ENCODE measurements at places on chromosomes 2 and 18.
A peak's percentile ranks its signal among the peaks of the same experiment; 100 is the strongest.

DNA sequence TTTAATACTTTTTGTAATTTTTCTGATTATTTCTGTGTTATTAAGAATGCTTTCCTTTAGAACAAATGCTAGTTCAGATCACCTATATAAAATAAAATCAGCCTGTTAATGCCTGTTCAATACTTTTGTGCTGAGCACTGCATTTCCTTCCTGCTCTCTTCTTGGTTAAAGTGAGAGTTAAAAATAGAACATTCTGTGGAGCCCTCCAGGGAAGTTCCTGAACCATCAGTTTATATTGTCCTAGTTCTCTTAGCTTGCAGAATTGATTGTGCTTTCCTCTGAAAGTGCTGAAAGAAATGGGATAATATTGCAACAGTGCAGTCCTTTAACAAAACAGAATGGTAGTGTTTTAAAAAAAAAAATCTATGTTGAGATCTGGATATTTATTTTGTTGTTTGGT, 74.6 kb upstream of the UBXN4 start:
- DNase-seq = no peak

DNA sequence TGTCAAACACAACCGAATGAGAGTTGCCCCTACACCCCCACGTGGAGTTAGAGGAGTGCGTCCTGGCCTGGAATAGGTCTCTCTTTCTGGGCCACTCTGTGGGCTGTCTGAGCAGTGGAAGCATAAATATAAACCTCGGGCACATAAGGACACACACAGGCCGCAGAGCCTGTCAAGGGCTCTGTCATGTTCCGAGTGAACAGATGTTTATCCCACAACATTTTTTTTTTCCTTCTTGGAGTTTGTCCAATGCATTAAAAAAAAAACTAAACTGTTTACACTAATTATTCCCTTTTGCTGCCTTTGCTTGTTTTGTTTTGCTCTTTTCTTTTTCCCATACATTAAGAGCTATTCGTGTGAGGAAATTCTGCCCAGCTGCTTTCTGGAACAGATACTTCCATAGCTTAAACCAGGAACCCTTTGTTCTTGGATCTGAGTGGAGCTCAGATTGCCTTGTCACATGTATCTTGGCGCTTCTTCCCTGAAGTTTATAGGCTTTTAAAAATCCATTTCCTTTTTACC, 228.3 kb upstream of the FOSL2 start:
- DNase-seq = no peak

DNA sequence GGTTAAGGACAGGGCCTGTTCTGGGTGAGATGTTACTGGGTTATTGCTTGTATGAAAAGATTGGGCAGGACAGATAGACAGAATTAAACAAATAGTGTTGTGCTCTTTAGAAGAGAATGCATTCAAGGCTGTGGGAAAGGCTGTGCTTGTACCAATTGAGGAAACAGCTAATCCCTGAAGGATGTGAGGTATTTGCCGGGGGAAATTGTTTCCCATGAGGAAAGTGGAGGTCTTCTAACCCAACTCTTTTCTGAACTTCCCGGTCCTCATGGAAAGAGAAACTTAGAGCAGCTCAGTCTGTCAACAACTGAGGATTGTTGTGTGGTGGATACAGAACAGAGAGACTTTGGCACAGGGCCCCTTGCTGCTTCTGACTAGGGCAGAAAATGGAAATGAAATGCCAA, 9.5 kb downstream of the SLC1A4 start:
- no peak for DNase-seq

DNA sequence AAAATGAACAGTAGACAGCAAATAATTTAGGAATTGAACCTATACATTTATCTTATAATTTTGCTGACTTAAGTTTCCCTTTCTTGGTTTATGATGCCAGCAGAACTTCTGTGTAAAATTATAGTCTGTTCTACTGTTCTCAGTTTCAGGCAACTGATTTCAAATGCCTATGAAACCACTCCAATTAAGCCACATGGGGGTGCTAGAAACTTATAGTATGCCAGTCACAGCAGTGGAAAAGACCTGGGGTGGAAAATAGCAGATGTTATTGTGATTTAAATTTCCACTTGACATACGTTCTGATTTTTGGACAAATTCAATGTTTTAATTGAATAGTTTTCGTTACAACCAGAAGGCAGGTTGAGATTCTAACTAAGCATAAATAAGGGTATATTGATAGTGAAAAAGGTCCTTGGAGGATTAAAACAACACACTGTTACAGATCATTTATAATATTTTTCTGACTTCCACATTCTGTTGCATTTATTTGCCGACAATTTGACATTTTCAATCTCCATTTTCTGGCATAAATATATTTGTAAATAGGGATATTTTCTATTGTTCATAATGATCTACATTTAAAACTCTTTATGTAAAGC, 61.4 kb downstream of the CPS1 start:
- peak; percentile 65 for DNase-seq

GRCh38 chr2:116378786-116379185, 1435.7 kb upstream of the DDX18 start:
- DNase-seq = no peak

GRCh38 chr18:32301976-32302743, 112.3 kb downstream of the MEP1B start:
- DNase-seq = no peak

- no peak for DNase-seq
Measured at GRCh38 chr2:69181806-69182427, 168.9 kb downstream of the ANTXR1 start.

GRCh38 chr2:100803334-100803733, 16.6 kb upstream of the NPAS2 start:
- no peak for DNase-seq

DNA sequence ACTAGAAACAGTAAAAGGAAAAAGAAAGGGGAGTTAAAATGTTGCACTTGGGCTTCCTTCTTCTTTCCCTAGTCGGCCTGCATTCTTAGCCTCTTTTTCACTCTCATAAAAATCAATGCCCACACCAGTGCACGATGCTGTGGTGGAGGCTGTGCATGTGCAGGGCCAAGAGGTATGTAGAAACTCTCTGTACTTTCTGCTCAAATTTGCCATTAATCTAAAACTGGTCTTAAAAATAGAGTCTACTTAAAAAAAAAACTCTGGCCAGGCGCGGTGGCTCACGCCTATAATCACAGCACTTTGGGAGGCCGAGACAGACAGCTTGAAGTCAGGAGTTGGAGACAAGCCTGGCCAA, 11.1 kb downstream of the TRAPPC8 start:
- DNase-seq = no peak

- peak; percentile 73 for DNase-seq
Measured at GRCh38 chr2:235779444-235779896, 285.6 kb downstream of the AGAP1 start.

- DNase-seq = no peak
Measured at GRCh38 chr2:222899413-222900181, 38.8 kb downstream of the ACSL3 start.

- no peak for DNase-seq
Measured at GRCh38 chr18:58135183-58135641, 91.2 kb downstream of the NEDD4L start.

GRCh38 chr2:178317811-178318210, 123.5 kb downstream of the OSBPL6 start:
- no peak for DNase-seq

DNA sequence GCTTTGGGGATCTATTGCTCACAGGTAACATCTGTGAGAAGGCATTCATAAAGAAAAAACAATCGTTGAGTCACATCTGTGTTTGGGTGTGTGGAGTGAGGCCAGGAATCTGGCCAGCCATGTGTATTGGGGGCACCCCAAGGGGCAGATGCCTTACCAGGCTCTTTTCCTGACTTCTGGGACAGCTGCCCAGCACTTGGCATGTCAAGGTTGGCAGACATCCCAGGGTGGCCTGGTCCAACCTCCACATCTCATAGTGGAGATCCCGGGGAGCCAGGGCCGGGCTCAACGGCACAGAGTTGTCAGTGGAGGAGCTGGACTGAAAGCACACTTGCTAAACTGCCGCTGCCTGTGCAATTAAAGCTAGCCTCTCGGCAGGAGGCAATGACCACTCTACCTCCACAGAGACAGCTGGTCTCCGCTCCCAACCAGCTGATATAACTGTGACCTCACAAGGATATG, 75.3 kb upstream of the MGAT4A start:
- DNase-seq = peak; percentile 63

DNA sequence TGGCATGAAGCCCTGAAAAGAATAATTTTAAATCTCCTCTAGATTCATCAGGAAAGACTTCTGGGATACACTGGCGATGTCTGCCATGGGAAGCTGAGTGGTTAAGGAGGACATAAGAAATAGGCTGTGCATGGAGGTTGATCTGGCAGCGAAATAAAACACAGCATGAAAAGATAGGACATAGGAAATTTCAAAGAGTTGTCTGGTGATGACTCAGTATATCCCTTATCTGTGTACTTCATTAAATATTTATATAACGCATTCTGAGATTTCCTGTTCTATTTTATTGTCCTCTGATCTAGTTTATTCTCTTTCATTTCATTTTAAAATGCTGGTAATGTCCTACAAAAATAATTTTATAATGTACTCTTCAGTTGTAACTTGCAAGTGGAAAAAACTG, 1337.3 kb upstream of the DDX18 start:
- DNase-seq = no peak

GRCh38 chr18:78649421-78649820, 330.2 kb upstream of the SALL3 start:
- DNase-seq = no peak

GRCh38 chr2:118856330-118856977, 9.0 kb upstream of the EN1 start:
- no peak for DNase-seq

GRCh38 chr2:47249157-47249900, 94.2 kb upstream of the STPG4 start:
- DNase-seq = no peak

GRCh38 chr18:63192885-63193349, 126.7 kb downstream of the BCL2 start:
- DNase-seq = no peak
